ENCODE measurements at places on chromosomes 11 and 22.

- no peak for DNase-seq
Observed at GRCh38 chr11:35675901-35676610, 13.5 kb downstream of the TRIM44 start.

DNA sequence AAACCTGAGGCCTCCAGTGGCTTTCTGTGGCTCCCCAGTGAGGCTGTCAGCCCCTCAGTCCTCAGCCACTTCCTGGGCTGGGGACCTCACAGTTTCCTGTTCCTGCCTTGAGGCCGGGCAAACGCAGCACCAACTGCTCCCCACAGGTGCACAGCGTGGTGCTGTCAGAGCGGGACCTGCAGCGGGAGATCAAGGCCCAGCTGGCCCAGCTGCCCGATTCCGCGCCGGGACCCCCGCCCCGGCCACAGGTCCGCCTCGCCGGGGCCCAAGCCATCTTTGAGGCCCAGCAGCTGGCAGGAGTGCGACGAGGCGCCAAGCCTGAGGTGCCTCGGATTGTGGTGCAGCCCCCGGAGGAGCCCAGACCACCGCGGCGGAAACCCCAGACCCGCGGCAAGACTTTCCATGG lies 5.4 kb downstream of the TBC1D10C start:
- no peak for DNase-seq

- DNase-seq: no peak
Observed at GRCh38 chr11:125402435-125402834, 93.6 kb downstream of the FEZ1 start.

DNA sequence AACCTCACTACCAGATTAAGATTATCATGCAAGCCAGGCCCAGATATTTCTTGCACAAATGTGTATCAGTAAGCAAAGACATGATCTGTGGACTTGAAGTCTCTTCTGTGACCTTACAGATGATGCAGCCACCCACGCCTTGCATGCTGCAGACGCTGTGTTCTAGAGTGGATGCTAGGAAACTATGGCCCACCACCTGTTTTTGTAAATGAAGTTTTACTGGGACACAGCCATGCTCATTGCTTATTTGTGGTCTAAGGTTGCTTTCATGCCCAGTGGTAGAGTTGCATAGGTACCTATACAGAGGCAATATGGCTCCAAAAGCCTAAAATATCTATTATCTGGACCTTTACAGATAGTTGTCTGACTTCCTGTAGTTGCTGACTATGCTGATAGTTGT lies 47.5 kb upstream of the SORL1-AS1 start:
- DNase-seq: no peak

DNA sequence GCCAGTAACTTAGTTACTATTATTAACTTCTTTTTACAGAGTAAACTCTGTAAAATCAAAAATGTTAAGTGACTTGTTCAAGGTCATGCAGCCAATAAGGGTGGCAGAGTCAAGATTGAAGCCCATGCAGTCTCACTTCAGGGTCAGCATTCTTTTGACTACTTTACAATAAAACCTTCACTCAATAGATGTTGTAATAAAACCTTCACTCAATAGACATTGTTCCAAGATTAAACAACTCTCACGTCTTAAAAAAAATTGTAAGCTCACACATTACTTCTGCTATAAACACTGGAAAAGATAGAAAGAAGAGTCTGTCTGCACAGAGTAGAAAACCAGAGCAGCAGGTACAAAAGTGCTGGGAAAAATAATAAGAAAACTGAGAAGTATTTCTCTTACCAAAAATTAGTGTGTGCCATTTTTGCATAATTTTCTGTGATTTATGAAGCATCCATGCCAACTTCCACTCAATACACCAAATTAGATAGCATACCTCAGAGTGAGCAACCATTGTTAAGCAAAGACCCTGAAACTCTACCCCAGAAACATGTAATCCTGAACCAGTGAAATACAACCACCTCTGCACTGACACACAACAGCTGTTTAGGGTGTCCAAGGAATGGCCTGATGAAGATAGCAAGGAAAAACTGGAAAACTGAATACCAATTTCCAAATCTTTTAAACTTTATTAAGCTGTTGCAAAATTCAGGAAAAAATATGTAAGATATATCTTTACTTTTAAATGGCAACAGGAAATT lies 4.9 kb upstream of the SOX6 start:
- no peak for DNase-seq
